ENCODE measurements at places on chromosomes 2 and 18. TPM values are rescaled to one million over a fixed set of nuclear protein-coding genes. Genes with fewer than 3 reads are reported as not detected.

SF3B6 gene
- total RNA-seq: 164 TPM

AMER3 gene
- not detected for total RNA-seq

DNA sequence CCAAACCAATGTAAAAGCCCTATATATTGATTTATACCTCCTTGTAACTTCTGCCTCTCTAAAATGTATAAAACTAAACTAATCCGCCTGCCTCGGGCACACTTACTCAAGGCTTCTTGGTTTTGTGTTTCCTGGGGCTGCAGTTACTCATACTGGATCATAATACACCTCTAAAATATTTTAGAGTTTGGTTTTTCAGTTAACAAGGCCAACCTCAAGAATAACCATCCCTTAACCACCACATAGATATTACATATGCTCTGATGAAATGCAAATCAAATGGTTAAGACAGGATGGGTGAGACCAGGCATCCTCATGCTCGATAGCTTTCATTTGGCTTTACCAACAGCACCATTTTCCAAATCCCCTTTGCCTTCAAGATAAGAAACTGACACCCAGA is 46.4 kb downstream of the UXS1 start:
- DNase-seq: no peak
- no peak overlapping the region for H3K4me3 ChIP-seq
- H3K4me1 ChIP-seq: peaks cover 44% of the 10 kb centered on the region
- peak overlapping the region; percentile 4 for H3K27ac ChIP-seq
- H3K36me3 ChIP-seq: peaks cover 43% of the 10 kb centered on the region
- no peaks in the 10 kb centered on the region for H3K27me3 ChIP-seq

DNA sequence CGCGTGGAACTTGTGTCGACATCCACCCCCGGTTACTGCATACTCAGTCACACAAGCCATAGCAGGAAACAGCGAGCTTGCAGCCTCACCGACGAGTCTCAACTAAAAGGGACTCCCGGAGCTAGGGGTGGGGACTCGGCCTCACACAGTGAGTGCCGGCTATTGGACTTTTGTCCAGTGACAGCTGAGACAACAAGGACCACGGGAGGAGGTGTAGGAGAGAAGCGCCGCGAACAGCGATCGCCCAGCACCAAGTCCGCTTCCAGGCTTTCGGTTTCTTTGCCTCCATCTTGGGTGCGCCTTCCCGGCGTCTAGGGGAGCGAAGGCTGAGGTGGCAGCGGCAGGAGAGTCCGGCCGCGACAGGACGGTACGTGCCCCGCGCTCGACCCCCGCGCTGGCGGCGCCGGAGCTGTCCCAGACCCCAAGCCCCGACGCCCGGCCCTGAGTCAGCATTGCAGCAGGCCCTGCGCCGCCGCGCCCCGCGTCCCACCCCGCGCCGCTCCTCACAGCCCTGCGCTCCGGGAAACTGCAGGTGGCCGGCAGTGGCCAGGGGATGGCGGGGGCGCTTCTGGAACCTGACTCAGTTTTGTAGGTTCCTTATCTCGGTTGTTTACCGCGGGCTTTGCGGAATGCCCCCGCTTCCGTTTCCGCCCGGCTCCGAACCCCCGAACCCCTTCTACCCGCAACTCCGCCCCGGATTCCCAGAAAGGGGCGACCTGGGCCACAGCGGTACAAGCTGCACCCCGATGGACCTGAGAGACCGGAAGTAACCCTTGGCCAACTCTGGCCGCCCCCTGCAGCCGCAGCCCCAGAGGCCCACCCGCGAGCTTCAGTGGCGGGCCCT is at the start of gene CFLAR:
Gene CFLAR (plus strand): TSS at position 50 of the 844 bp plus-strand sequence. CDS start 13,702 bp downstream, outside the sequence.
- H3K27ac ChIP-seq: peak within 1 kb of the TSS; percentile 100
- peaks cover 28% of the 10 kb centered on the region for H3K4me1 ChIP-seq
- peak; percentile 87 for DNase-seq
- peak within 1 kb of the TSS; percentile 96 for H3K4me3 ChIP-seq

DNA sequence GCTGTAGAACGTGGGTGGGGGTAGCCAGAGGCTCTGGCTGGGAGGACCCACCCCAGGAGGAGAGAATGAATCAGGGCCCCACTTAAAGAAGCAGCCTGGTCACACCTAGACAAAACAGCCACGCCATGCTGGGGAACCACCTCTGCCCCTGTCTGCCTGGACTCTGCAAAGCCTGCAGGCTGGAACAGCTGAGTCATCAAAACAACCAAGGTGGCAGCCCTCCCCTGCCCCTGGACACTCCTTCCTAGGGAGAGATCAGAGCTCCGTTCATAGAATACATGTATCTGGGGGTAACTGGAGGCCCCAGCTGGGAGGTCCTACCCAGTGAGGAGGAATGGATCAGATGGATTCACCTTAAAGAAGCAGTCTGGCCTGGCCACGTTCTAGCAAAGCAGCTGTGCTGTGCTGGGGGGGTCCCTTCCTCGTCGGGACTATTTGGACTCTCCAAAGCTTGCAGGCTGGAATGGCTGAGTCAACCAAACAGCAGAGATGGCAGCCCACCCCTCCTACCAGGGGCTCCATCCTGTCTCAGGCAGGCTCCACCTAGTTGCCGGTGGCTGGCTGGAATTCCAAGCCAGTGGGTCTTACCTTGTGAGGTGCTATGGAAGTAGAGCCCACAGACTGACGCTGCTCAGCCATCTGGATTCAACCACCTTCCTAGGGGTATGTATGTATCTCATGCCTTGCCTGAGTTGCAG is 50.5 kb upstream of the NT5C1B start:
- H3K27me3 ChIP-seq: no peaks in the 10 kb centered on the region
- H3K36me3 ChIP-seq: peaks cover 41% of the 10 kb centered on the region
- H3K4me1 ChIP-seq: no peaks in the 10 kb centered on the region
- DNase-seq: no peak
- no peak overlapping the region for H3K4me3 ChIP-seq

GRCh38 chr18:63410792-63411191 is 11.5 kb downstream of the VPS4B start:
- H3K27ac ChIP-seq: peak overlapping the region; percentile 61
- H3K4me1 ChIP-seq: peaks cover 45% of the 10 kb centered on the region
- H3K27me3 ChIP-seq: no peaks in the 10 kb centered on the region
- no peak overlapping the region for H3K4me3 ChIP-seq
- peaks cover 25% of the 10 kb centered on the region for H3K36me3 ChIP-seq

- H3K4me3 ChIP-seq: peak overlapping the region; percentile 96
- peak; percentile 29 for DNase-seq
- H3K4me1 ChIP-seq: peaks cover 62% of the 10 kb centered on the region
- peaks cover 1% of the 10 kb centered on the region for H3K27me3 ChIP-seq
- peak overlapping the region; percentile 42 for H3K27ac ChIP-seq
- H3K36me3 ChIP-seq: no peaks in the 10 kb centered on the region
Observed at GRCh38 chr2:12718015-12718671, 1.4 kb downstream of the TRIB2 start.

- DNase-seq: peak; percentile 63
- peaks cover 21% of the 10 kb centered on the region for H3K4me1 ChIP-seq
- no peaks in the 10 kb centered on the region for H3K27me3 ChIP-seq
- no peaks in the 10 kb centered on the region for H3K36me3 ChIP-seq
Observed at GRCh38 chr2:191245869-191246531, 796 bp downstream of the MYO1B start.

DNA sequence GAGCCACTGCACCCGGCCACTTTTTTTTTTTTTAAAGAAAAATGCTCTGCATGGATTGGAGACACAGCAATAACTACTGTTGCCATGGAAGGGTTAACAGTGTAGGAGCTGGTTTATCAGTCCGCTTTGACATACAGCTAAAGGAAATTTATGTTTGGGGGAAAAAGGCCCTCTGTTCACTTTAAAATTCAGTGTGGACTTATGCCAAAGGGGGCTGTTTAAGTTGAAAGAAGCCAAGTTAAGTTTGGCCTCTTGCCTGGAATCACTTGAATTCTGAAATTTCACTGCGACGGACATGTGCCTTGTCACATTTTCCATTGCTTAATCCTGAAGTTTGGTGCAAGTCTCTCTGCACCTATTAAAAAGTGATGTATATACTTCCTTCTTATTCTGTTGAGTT is 3.1 kb downstream of the KCNE4 start:
- H3K4me3 ChIP-seq: no peak overlapping the region
- no peaks in the 10 kb centered on the region for H3K4me1 ChIP-seq
- no peak overlapping the region for H3K27ac ChIP-seq
- no peak for DNase-seq

DNA sequence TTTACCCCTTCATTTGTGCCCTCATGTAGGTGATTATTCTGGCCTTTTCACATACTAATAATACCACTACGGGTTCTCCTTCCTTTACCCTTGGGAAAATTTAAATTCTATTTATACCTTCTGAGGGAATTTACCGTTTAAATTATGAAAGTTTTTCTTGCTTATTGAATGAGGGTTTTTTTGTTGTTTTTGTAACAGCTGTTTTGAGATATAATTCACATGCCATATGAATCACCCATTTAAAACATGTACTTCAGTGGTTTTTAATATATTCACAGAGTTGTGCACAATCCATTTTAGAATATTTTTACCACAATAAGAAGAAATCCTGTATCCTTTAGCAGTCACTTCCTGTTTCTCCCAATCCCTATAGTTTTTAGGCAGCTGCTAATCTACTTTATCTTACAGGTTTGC is 54.7 kb downstream of the EML4 start:
- H3K27me3 ChIP-seq: no peaks in the 10 kb centered on the region
- peaks cover 61% of the 10 kb centered on the region for H3K4me1 ChIP-seq
- peaks cover 5% of the 10 kb centered on the region for H3K36me3 ChIP-seq

All from activated naive CD4-positive, alpha-beta T cell treated with anti-CD3 and anti-CD28 coated beads for 36 hours (primary cell).